M059J (cell line): ENCODE measurements at places on chromosomes 16 and 17. TPM values are rescaled to one million over a fixed set of nuclear protein-coding genes. Genes with fewer than 3 reads are reported as not detected.

GRCh38 chr16:52227851-52228250 is 319.1 kb downstream of the TOX3 start:
- DNase-seq: no peak

GRCh38 chr17:65103896-65104295 is 33.3 kb upstream of the RGS9 start:
- DNase-seq: peak; percentile 90

GRCh38 chr16:13521356-13521755 is 398.6 kb upstream of the ERCC4 start:
- no peak for DNase-seq

DNA sequence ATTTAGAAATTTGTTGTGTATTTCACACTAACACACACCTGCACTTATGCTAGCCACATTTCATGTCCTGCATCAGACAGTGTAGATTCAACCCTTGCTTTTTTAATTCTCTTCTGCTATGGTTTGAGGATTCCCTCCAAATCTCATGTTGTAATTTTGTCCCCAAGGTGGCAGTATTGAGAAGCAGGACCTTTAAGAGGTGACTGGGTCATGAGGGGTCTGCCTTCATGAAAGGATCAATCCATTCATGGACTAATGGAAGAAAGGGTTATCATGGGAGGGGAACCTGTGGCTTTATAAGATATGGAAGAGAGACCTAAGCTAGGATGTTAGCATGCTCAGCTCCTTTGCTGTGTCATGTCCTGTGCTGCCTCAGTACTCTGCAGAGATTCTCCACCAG is 1032.2 kb downstream of the CDH11 start:
- peak; percentile 55 for DNase-seq

DNA sequence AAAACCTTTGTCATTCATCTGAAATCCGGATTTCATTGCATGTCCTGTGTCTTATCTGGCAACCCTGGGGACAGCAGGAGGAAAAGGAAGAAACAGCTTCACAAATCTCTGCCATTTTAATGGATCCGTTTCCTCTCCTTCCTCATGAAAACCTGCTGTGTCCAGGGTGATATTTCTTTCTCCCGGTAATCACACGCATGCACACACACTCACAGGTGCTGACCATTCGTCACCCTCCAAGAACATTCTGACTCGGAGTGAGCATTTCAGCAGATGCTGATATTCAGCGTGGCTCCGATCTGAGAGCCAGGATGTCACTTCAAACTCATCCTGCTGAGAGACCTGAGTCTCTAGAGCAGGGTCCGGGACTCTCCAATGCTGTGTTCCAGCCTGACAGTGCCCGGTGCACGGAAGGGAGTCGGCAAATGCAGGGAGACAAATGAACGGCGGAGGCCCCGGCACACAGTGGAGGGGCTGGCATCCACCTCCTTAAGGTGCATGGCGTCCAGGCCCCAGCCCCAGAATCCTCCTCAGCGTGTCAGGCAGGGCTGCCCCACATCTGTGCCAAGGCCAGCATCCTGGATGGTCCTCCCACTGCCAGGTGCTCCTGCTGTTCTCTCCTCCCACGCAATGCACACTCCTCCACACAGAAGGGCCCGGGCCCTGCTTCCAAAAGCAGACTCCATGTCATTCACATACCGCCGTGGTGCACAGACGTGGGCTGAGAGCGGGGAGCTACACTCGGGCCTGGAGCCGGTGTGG is 70.7 kb downstream of the RBFOX3 start:
- DNase-seq: no peak

Gene EPN3
- total RNA-seq: 0.74 TPM in 1 of 2 replicates, not detected in the other

Gene IL34
- 0.86 TPM in 1 of 2 replicates, not detected in the other for total RNA-seq

Gene PYDC1
- total RNA-seq: not detected in 2 replicates

Gene KRTAP1-5
- 3.2 and 5.7 TPM in 2 replicates for total RNA-seq

Gene CSH2
- not detected in 2 replicates for total RNA-seq
